ENCODE measurements at places on chromosomes 1 and 21.

- no peak for DNase-seq
Measured at GRCh38 chr1:105243411-105243810, 1493.7 kb downstream of the AMY1C start.

DNA sequence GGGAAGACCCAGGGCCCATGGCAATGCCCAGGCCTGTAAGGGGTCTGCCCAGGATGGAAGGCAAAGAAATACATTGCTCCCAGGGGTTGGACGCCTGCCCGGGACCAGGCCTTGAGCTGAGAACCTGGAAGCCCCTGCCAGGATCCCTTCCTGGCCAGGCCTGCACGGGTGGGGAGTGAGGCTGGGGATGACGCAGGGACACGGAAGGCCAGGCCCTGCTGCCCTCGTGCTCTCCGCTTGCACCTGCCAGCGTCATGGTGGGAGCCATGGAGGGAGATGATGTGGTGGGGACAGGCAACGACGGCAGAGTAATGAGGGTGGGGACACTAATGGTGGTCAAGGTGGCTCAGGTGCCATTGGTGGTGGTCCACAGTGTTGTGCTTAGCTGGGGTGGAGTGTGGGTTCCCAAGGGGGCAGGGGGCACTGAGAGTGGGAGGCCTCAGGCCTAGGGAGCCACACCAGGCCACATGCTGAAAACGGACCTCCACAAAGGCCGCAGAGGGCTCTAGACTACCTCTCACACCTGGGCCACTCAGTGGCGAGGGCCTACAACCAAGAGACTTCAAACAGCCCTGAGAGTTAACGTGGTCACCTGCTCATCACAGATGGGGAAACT, 4.3 kb downstream of the HES3 start:
- DNase-seq = no peak

GRCh38 chr21:40646651-40647050, 200.3 kb downstream of the DSCAM start:
- DNase-seq = no peak

DNA sequence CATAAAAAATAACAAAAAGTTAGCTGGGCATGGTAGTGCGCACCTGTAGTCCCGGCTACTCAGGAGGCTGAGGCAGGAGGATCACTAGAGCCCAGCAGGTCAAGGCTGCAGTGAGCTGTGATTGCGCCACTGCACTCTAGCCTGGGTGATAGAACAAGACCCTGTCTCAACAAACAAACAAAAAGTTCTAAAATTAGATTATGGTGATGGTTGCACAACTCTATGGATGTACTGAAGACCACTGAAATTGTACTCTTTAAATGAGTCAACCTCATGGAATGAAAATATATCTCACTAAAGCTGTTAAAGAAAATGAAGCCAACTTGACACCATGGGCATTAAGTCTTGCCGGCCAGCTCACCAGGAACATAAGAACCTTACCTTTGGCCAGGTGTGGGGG, 9.1 kb downstream of the MRAP start:
- DNase-seq = no peak

DNA sequence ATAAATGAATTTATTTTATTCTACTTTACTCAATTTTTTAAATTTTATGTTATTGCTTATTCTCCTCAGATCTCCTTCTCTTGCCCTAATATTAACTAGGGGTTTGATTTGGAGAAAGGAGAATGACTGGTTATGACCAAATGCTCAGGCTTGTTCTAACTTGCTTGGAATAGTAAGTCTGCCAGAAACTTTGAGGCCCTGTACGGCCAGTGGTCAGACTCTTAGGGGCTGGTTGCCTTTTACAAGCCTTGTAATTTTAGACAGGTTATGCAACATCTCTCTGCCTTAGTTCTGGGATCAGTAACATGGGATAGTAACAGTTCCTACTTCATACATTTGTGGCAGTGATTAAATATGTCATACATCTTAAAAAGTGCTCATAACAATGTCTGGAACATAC, 279.5 kb downstream of the DUSP10 start:
- no peak for DNase-seq

- peak; percentile 32 for DNase-seq
Measured at GRCh38 chr1:117928881-117929342, 509 bp downstream of the GDAP2 start.

DNA sequence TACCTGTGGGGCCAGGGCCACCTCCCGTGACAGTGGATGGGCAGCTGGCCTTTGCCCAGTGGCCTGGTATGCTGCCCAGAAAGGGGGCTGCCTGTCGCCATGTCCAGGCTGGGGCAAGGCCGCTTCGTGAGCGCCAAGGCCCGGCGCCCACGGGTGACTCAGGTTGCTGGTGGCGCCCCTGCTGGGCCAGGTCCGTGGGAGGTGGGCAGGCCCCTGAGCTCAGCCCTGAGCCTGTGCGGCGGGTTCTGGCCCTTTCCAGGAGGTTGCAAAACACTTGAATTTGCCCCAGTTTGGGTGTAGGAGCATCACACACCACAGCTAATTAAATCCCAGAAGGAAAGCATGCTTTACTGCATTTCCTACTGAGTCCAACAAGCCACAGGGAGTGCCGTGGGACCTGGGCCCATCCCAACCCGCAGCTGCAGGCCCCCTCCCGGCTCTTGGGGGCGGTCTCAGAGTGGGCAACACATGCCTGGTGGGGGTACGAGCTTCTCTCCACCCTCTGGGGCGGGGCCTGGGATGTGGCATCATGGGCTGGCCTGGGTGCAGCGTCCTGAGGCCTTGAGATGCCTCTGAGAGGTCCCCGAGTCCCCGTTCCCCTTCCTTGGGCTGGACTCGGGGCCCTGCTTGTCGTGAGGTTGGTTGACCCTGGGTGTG, 159.8 kb downstream of the PEX14 start:
- DNase-seq = no peak

GRCh38 chr1:98910827-98911226, 93.8 kb downstream of the PLPPR5 start:
- DNase-seq = no peak

DNA sequence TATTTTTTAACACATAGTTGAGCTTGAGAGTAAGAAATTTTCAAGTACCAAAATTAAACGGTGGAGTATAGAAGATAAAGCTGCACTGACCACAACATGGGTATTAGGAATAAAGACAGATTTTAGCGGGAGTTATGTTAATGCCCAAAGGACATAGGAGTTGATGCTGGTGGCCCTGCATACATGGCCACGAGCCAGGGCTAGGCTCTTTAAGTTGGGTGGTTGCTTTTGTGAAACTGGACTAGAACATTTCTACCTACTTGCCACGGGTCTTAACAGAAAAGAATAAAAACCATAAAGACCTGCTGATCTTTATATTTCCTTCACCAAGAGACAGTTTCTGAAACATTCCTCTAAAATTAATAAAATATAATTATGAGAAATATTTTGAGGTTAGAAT, 14.9 kb downstream of the EDEM3 start:
- DNase-seq = no peak

- DNase-seq = no peak
Measured at GRCh38 chr1:154346276-154346917, 21.1 kb downstream of the ATP8B2 start.

DNA sequence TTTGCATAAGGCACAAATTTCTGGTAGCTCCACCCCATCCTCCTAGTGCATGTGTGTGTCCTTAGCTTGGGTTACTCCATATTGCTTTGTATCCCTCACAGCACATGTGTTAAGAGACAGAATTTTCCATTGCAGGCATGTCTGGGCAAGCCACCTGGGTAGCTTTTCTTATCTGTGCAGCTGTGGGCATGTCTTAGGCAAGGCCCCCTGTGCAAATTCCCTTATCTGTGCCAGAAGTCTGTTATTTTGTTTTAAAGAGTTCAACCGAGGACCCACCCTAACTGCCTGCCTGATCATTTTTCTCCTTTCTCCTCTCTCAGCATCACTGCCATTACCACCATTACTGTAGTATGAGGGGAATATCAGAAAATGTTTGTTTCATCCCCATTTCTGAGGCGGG, 131.9 kb downstream of the CYYR1 start:
- no peak for DNase-seq

- no peak for DNase-seq
Measured at GRCh38 chr1:93347334-93347899, 1.7 kb downstream of the DR1 start.

GRCh38 chr1:170663404-170664092, 383 bp upstream of the PRRX1 start:
- DNase-seq = no peak

DNA sequence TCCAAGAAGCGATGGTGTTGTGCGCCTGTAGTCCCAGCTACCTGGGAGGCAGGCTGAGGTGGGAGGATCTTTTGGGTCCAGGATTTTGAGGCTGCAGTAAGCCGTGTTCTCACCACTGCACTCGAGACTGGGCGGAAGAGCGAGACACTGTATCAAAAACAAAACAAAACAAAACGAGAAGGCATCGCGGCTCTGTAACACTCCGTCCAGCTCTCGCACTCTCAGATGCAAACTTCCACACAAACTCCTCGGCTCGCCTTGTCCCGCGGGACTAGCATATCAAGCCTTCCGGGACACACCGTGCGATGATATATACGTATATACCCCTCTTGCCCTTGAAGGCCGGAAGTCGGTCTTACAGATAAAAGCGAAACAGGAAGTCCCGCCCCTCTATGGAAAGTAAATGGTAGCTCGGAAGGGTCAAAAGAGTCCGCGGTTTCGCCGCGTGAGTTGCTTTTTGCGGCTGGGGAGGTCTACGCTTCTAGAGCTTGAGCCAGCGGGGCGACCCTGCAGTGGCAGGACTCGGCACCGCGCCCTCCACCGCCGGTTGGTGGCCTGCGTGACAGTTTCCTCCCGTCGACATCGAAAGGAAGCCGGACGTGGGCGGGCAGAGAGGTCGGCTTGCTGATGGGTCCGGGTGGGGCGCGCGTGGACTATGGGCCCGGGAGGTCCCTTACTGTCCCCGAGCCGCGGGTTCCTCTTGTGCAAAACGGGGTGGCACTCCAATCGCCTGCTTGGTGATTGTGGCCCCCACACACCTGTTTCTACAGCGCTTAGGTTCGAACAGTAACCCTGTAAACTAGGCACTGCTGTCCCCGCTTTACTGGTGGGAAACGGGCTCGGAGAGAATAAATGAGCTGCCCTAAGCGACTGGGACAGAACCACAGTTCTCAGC, at the start of gene COA6:
Gene COA6, plus strand, starts transcription at position 393 of the 895 bp plus-strand sequence. Its CDS starts 11 bp downstream, at position 404.
- DNase-seq = peak; percentile 92

DNA sequence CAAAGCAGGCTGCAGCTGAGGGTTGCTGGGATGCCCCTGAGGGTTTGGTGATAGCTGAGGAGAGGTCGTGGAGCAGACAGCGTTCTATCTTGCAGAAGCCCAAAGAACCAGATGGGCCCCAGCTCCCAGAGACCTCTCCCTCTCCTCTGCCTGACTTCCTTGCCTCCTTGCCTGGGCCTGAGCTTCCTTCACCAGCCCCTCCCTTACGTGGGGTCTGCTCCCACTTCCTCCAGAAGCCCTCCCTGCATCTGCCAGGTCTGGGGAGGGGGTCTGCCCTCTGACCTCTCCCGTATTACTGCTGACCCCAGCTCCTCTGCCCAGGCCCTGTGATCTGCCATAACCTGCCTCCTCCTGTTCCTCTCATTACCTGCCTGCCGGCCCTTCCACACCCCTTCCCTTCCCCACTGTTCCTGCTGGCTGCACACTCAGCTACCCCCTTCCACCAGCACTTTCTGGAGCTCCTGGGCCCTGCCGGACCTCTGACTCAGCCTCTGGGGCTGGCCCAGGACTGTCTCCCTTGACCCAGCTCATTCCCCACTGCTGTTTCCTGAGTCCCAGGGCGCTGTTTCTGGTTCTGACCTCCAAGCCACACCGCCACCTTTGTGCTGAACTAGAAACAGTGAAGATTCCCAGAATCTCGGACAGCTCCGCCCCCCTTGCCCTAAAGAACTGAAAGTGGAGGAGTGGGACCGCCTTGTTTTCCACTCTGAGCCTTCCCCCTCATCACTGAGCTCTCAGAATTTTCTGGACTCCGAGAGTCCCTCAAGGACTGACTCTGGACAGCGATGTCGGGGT, 237.7 kb upstream of the C1orf174 start:
- no peak for DNase-seq

DNA sequence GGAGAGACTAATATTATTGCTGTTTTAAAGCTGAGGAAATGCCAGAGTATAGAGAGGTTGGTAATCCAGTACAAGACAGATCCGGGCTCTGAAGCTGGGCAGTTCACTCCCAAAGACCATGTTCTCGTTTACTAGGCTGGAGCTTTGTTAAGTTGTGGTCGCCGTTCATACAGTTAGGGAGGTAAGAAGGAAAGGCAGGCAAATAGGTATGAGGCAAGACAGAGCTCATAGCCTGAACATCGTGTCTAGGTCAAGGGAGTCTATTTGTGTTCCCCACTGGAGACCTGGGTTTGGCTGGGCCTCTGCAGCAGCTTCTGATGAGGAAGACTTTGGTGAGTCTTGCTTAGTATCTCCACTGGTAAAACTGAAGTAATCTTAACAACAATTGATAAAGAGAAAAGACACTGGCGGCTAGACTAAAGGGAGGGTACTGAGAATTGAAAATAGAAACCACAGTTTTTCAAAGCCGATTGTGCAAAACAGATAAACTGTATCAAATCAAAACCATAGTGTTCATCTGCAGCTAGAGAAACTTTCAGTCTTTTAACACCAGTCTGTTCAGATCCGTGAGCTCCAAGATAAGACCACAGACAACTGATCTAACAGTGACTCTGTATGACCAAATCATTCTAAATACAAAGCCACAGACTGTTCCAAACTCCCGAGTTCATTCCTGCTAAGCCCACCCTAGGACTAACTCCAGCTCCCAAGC, 217.0 kb upstream of the FAM78B start:
- DNase-seq = no peak

DNA sequence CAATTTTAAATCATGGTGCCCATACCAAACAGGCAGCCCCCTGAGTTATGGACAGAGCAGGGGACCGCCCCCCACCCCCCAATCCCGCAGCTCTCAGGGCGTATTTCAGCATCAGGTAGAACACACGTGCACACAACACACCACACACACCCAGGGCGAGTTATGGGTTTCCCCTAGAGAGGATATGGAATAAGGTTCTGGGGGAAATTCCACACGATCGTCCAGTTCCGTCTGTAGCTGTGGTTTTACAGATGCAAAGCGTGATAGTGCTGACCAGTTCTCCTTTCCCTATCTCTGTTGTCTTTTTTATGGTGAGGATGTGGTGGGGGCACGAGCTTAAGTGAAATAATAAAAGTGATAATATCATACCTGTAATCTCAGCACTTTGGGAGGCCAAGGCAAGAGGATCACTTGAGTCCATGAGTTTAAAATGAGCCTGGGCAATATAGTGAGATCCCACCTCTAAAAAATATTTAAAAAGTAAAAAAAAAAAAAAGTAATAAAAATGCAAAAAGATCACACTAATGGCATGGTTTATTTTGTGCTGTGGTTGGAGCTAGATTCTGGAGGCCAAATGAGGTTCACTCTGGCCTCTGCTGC, 25.1 kb downstream of the C2CD2 start:
- DNase-seq = no peak

DNA sequence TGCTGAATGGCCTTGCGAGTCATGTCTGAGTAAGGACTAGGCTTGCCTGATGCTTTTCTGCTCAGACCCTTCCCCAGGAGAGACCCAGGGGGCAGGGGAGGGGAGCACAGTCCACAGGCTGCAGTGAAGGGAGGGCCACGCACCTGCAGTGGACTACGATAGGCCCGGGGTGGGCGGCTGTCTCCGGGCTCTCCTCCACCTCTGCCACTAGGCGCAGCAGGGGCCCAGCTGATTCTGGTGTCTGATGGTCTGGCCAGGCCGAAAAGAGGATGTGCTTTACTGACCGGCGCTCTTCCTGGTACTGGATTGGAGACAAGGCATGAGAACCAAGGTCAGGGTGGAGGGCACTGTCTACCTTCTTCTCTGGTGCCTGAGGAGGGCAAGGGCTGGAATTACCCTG, 7.9 kb upstream of the ARL8A start:
- no peak for DNase-seq
